ENCODE measurements at places on chromosomes 1 and 21.

DNA sequence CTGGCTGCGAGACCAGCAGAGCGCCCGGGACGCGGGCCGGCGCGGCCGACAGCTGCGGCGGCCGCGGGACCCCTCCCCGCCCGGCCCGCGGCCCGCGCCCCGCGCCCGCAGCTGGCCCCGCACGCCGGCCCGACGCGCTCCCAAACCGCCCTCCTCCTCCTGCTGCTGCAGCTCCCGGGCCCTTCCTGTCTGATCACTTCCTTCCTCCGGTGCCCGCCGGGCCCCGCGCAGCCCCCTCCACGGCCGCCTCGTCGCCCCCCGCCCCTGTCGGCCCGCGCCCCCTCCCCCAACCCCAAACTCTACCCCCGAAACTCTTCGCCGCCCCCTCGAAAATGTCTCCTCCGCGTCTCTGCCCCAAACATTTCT is 594 bp downstream of the LUZP1 start:
- no peak for DNase-seq

- DNase-seq = no peak
Measured at GRCh38 chr1:30403726-30404125, 319.7 kb downstream of the MATN1 start.

DNA sequence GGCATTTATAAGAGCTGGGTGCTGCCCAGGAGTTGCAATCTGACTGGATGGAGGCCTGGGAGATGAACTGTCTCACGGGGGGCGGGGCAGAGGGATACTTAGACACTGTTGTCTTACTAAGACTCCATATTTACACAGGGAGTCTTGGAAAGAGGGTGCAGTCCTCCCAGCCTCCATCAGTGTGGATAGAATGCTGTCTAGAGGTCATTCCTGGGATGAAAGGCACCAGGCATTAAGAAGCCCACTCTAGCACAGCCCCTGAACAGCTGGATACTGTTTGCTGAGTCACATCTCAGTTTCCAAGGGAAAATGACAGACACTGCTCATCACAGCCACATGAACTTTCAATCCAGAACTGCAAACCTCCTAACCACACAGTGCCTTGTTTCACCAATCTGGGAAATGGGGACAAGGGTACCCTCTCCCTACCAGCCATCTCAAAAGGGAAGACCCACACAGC is 43.3 kb downstream of the SSBP3 start:
- DNase-seq = peak; percentile 78

- DNase-seq = no peak
Measured at GRCh38 chr1:242761556-242761955, 237.1 kb upstream of the PLD5 start.

- DNase-seq = no peak
Measured at GRCh38 chr1:7000720-7001119, 215.5 kb downstream of the CAMTA1 start.

DNA sequence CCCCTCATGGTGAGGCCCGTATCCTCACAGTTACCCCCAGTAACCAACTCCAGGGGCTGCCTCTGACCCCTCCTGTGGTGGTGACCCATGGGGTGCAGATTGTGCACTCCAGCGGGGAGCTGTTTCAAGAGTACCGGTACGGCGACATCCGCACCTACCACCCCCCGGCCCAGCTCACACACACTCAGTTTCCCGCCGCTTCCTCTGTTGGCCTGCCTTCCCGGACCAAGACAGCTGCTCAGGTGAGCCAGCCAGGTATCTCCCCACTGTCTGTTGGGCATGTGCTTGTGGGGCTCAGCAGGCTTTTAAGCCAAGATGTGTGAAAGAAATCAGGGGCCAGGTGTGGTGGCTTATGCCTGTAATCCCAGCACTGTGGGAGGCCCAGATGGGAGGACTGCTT is 39.9 kb downstream of the ZBTB17 start:
- no peak for DNase-seq

DNA sequence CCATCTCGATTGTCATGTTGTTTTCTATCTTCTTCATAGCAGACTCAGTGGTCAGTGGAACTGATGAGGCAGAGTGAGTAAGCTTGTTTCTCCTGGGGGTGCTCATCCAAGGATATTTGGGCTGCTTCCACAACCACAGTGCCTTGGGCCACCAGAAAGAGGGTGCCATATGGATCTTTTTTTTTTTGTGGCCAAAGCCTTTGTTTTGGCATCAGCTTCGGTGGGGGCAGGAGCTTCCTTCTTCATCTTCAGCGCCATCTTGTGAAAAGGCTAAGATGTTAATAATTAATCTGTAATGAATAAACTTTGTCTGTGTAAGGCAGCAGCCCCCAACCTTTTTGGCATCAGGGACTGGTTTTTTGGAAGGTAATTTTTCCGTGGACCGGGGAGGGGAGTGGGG is 6.6 kb upstream of the PLPP3 start:
- DNase-seq = no peak

GRCh38 chr1:217425422-217425821 is 205.5 kb downstream of the GPATCH2 start:
- DNase-seq = no peak

DNA sequence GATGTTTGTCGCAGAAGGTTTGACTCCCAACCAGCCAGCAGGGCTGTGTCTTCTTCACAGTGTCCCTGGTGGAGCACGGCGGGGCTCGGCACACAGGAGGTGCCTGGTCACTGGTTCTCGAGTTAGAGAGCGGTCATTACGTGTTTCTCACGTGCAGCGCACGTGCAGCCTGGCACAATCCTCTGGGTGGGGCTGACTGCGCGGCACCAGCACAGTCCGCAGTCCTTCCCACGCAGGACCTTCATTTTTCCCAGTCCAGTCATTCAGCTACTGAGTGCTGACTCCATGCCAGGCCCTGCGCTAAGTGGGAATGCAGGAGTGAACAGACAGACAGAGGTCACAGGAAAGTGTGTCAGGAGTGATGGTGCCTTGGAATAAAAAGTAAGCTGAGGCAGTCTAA is 46.2 kb upstream of the GPR153 start:
- no peak for DNase-seq

- no peak for DNase-seq
Measured at GRCh38 chr21:15210235-15210678, 145.5 kb upstream of the NRIP1 start.

DNA sequence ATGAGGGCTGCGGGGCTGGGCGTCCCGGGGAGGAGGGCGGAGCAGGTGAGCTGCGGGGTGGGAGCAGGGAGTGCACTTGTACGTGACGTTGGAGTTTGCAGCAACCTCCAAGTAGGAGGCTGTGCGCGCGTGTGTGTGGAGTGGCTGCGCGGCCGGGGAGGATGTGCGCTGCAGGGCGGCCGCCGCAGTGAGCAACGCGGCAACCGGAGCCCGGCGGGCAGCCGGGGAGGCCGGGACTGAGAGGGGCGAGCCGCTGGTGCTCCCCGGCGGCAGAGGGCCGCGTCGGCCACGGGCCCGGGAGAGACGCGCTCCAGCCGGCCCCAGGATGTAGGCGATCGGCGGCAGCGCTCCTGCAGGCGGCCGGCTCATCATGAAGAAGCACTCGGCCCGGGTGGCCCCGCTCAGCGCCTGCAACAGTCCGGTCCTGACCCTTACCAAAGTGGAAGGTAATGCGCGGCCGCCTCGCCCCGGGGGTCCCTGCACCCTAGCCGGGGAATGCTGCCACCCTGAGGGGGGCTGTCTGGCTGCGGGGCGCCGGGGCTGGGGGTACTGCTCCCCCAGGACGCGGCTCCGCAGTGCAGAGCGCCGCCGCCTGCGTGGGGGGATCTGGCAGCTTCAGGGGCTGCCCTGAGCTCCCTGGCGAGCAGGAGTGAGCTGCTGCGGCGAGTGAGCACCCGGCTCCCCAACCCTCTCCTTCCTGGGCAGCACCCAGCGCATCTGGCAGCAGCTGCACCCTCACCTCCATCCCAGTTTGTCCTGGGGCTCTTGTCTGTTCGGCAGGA is 158.9 kb upstream of the COA6 start:
- peak; percentile 74 for DNase-seq

GRCh38 chr1:207645635-207646081 is 725 bp downstream of the CR1L start:
- no peak for DNase-seq

DNA sequence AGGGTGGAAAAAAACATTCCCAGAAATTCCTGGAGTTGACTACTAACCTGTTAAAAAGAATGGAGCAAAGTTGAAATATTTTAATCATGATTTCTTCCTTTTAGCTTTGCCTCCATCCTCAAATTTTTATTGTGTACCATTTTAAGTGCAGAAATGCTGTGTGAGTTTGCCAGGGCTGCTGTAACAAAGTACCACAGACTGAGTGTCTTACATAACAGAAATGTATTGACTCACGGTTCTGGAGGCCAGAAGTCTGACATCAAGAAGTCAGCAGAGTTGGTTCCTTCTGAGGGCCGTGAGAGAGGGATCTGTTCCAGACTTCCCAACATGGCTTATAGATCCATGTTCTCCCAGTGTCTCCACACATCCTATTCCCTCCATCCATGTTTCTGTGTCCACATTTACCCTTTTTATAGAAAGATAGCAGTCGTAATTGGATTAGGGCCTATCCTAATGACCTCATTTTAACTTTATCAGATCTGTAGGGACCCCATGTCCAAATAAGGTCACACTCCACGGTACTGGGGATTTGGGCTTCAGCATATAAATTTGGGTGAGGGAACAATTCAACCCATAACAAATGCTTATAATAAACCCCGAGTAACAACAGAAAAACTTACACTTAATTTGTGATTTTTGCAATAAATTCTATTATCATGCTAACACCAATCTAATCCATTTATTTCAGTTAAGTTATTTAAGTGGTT is 12.7 kb downstream of the SNX7 start:
- DNase-seq = no peak

- no peak for DNase-seq
Measured at GRCh38 chr1:189500778-189501177, 976.9 kb downstream of the BRINP3 start.

GRCh38 chr1:208834381-208835096 is 590.4 kb upstream of the PLXNA2 start:
- DNase-seq = no peak

DNA sequence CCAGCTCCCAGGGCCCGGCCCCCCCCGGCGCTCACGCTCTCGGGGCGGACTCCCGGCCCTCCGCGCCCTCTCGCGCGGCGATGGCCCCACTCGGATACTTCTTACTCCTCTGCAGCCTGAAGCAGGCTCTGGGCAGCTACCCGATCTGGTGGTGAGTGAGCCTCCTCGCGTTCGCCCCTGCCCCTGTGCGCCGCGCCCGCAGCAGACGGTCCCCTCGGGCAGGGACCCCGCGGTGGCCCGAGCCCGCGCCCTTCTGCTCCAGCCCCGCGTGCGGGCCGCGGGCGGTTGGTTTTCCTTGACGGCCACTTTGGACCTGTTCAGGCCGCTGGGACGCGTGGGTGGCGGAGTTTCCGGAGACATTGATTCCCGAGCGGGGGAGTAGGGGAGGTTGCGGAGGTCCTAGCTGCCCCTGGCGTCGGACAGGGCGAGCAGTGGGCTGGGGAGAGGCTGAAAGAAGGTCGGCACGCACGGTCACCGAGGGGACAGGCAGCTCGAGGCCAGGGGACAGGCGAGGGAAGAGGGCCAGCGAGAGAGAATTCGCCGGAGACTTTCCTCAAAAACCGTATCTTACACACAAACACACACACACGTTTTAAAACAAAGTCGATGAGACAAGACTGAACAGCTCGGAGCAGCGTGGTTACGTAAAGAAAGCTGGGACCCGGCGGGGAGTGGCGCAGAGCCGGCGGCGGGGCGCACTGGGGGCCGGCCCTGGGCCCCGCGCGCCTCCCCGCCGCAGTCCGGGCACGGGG is 427 bp downstream of the WNT3A start:
- no peak for DNase-seq

DNA sequence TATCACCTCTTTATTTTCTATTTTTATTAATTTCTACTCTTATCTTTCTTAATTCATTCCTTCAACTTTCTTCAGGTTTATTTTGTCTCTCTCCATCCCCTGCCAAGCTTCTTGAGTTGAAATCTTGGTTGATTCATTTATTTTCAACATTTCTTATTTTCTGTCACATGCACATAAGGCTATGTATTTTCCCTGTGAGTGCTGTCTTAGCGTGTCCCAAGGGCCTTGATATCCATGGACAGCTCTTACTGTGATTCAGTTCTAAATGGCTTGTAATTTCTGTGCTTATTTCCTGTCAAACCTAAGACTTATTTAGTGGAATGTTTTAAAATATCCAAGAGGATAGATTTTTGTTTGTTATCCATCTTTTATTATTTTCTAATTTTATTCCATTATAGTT is 36.8 kb upstream of the SCAF4 start:
- no peak for DNase-seq

- DNase-seq = no peak
Measured at GRCh38 chr1:27887215-27888021, 15.1 kb downstream of the THEMIS2 start.

DNA sequence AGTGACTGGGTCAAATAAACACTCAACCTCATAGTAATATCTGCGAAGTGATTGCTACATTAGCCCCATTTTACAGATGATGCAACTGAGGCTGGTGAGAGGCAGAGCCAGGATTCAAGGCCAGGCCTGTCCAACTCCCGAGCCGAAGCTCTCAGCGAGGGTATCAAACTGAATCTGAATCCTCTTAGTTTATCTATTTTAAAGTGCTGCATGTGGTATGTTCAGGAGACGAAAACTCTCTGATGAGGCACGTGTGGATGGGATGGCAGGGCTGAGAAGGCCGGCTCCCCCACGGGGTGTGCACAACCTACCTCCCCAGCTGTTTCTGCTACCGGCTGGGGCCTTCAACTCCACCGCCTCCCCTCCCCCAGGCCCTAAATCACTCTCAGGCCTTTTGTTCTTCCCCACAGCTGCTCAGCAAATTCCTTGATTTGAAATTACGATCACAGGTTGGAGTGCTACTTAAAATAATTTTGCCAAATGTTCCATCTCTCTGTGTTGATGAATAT is 171.8 kb downstream of the TOMM20 start:
- peak; percentile 54 for DNase-seq

DNA sequence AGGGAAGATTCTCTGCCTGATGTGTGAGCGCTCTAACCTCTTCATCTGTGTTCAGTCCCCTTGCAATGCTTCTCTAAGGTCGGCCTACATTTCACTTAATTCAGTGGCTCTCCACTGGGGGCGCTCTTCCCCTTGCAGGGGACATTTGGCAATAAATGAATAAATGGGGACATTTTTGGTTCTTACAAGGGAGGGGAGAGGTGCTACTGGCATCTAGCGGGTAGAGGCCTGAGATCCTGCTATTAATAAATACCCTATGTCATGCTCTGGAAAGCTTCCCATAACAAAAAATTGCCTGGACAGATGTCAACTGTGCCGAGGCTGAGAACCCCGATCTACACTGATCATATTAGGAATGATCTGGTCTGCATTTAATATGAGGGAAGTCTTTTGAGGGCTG is 25.9 kb upstream of the DNAJC11 start:
- DNase-seq = peak; percentile 61

GRCh38 chr1:183138301-183138700 is 47.8 kb upstream of the LAMC2 start:
- DNase-seq = no peak

DNA sequence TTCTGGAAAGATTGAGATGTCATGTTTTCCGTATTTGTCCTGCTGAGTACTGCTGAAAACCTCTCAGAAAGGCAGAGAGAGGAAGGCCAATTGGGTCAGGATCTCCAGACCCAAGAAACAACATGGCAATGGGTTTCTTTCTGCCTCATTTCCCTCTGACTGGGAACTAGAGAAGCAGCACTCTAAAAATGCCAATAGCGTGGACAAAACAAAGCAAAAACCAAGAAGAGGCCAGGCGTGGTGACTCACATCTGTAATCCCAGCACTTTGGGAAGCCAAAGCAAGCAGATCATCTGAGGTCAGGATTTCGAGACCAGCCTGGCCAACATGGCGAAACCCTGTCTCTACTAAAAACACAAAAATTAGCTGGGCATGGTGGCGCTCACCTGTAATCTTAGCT is 18.3 kb downstream of the TNFRSF9 start:
- no peak for DNase-seq

GRCh38 chr1:115135681-115136080 is 46.4 kb upstream of the TSPAN2 start:
- DNase-seq = no peak

GRCh38 chr1:184028854-184029623 is 8.5 kb downstream of the COLGALT2 start:
- no peak for DNase-seq

Measured in WERI-Rb-1 (cell line).